ENCODE measurements at places on chromosomes 7 and 10.
A peak's percentile ranks its signal among the peaks of the same experiment; 100 is the strongest.

- peak overlapping the region; percentile 26 for H3K4me3 ChIP-seq
- H3K27ac ChIP-seq, result peak overlapping the region; percentile 59
- H3K27me3 ChIP-seq, result no peaks in the 10 kb centered on the region
- peak; percentile 66 for DNase-seq
- no peaks in the 10 kb centered on the region for H3K36me3 ChIP-seq
Observed at GRCh38 chr10:71888623-71889387, 37.8 kb upstream of the PSAP start.

GRCh38 chr10:37816290-37816689, 41.1 kb downstream of the ZNF248 start:
- H3K27me3 ChIP-seq, result no peaks in the 10 kb centered on the region
- H3K36me3 ChIP-seq, result no peaks in the 10 kb centered on the region
- no peak overlapping the region for H3K27ac ChIP-seq
- H3K4me1 ChIP-seq, result no peaks in the 10 kb centered on the region
- H3K4me3 ChIP-seq, result no peak overlapping the region

GRCh38 chr10:77400033-77400432, 237.6 kb downstream of the KCNMA1 start:
- DNase-seq, result no peak
- no peaks in the 10 kb centered on the region for H3K27me3 ChIP-seq
- H3K27ac ChIP-seq, result no peak overlapping the region
- no peaks in the 10 kb centered on the region for H3K36me3 ChIP-seq
- no peaks in the 10 kb centered on the region for H3K4me1 ChIP-seq

DNA sequence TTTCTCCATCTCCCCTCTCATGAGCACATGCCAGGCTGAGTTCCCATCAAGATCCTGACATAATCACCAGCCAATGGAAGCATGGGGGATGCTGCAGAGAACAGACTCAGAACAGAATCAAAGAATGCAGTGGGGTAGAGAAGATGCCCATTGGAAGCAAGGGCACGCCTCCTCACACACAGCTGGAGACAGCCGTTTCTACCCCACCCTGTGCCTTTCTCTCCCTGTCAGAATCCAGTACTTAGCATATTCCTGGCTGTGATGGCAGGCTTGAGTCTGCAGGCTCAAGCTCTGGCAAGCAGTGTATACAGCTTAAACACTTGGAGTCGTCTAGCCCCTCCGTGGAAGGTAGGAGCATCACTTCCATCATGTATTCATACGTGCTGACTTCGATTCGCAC, 867.9 kb downstream of the NRG3 start:
- no peaks in the 10 kb centered on the region for H3K27me3 ChIP-seq
- no peaks in the 10 kb centered on the region for H3K36me3 ChIP-seq
- no peaks in the 10 kb centered on the region for H3K4me1 ChIP-seq
- H3K4me3 ChIP-seq, result no peak overlapping the region

DNA sequence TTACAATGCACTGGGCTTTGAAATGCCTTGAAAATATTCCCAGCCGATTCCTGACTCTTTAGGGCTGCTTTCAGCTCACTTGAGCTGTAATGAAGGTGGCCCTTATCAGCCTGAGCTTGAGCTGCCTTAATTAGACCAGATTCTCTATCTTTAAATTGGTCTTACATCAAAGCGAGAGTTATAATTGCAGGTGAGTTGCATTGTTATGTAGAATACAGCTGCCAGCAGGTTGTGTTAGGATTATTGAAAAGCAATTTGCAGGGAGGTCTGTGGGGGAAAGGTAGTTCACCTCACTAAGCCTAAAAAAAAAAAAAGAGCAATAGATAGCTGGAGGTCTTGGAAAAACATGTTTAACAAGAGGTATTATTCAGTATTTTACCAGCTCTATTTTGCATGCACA, 142.2 kb upstream of the HABP2 start:
- H3K27ac ChIP-seq, result no peak overlapping the region
- DNase-seq, result no peak
- no peaks in the 10 kb centered on the region for H3K27me3 ChIP-seq
- H3K4me3 ChIP-seq, result no peak overlapping the region
- H3K4me1 ChIP-seq, result no peaks in the 10 kb centered on the region

DNA sequence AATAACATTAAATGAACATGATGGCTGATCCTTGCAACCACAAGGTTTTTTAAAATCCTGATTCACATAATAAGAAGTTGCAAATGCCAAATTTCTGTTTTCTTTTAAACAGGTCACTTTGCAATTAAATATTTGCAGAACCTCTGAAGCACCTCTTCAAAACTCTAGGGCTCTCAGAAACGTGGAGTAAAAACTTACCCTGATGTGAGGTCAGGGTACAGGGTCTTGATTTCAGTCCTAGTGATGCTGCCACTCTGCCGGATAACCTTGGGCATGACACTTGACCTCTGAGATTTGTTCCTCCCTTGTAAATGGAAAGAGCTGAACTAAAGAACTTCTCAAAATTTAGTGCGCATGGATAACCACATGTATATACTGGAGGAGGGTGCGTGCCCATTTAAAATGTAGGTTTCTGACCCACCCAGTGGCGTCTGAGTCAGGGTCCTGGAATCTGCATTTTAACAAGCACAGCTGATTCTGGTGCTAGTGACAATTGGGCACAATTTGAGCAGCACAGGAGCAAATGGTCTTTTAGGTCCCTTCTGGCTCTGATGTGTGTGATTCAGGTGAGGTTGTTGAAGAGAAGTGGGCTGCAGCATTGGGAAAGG, 35.5 kb upstream of the TNPO3 start:
- no peaks in the 10 kb centered on the region for H3K4me1 ChIP-seq
- no peaks in the 10 kb centered on the region for H3K36me3 ChIP-seq
- no peaks in the 10 kb centered on the region for H3K27me3 ChIP-seq
- no peak for DNase-seq
- no peak overlapping the region for H3K4me3 ChIP-seq

DNA sequence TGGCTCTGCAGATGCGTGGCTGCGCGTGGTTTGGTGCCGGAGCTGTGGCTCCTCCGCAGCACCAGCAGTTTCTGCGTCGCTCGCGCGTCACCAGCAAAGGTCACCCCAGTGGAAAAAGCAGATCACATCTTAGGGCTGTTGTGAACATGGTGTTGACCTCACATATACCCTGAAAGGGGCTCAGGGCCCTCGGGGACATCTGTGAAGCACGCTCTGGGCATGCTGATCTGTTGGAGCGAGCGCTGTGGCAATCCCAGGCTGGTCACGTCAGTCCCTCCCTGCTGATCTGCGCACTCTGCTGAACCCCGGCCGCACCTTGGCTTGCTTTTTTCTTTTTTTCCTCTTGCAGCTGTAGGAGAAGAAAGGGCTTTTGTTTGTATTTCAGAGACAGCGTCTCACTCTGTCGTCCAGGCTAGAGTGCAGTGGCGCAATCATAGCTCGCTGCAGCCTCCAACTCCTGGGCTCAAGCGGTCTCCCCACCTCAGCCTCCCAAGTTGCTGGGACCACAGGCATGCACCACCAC, 33.3 kb upstream of the AP5Z1 start:
- peak overlapping the region; percentile 93 for H3K27ac ChIP-seq
- no peaks in the 10 kb centered on the region for H3K27me3 ChIP-seq
- no peaks in the 10 kb centered on the region for H3K36me3 ChIP-seq
- no peak overlapping the region for H3K4me3 ChIP-seq
- peaks cover 8% of the 10 kb centered on the region for H3K4me1 ChIP-seq

DNA sequence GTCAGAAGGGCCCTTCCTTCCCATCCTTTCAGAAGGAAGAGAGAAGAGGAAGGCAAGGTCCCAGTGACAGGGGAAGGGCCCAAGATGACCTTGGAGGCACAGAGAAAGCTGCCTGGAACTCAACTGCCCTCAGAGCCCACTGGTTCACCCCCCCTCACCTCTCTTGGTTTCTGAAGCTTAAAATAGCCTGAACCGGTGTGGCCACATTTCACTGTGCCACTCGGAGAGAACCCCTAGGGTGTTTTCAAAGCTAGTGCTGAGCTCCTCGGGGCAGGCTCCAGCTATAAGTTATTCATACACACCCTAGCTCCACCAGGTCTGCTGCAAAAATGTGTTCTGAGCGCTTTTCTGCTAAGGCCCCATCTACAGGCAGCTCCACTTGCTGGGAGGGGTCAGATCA, 60.9 kb upstream of the ADRB1 start:
- H3K27ac ChIP-seq, result no peak overlapping the region
- no peak overlapping the region for H3K4me3 ChIP-seq
- no peaks in the 10 kb centered on the region for H3K4me1 ChIP-seq
- DNase-seq, result no peak
- H3K27me3 ChIP-seq, result no peaks in the 10 kb centered on the region

DNA sequence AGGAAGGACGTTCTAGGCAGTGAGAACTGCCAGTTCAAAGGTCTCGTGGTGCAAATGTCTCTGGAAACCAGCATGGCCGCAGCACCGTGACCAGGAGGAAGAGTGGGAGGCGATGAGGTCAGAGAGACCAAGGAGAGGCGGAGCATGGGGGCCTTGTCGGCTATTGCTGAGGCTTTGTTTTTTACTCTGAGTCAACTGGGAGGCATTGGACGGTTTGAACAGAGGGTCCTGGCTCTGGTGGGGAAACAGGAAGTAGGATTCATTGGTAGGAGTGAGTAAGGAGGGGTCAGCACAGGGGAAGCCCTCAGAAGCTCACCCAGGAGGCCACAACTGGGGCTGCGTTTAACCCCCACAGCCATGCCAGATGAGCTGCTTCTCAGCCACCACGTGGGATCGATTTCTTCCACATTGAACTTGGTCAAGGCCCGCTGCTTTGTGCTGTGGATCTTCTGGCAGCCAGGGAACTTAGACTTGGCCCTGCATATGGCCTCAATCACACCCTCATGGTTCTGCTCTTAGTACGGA, 22.2 kb upstream of the SH2B2 start:
- no peaks in the 10 kb centered on the region for H3K36me3 ChIP-seq
- no peak for DNase-seq
- H3K27ac ChIP-seq, result no peak overlapping the region
- H3K4me3 ChIP-seq, result no peak overlapping the region

- H3K4me3 ChIP-seq, result no peak overlapping the region
- DNase-seq, result no peak
- no peaks in the 10 kb centered on the region for H3K36me3 ChIP-seq
- H3K27ac ChIP-seq, result peak overlapping the region; percentile 78
- no peaks in the 10 kb centered on the region for H3K27me3 ChIP-seq
- H3K4me1 ChIP-seq, result peaks cover 5% of the 10 kb centered on the region
Observed at GRCh38 chr10:110836706-110837105, 35.0 kb upstream of the PDCD4 start.

DNA sequence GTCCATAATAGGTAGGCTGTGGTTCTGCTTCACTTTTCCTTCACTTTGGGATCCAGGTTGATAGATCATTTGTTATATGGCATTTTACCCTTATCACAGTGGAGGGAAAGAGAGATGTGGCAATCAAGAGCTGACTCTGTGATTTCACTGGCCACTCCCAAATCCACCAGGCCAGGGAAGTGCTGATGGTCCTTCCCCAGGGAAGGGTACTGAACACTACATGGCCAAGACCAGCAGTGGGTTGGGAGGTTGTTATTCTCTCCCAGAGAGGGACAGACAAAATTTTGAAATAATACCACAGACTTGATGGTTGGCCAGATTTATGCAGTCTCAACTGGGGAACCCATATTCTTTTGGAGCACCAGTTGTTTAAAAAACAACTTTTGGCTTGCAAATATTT, 102.5 kb downstream of the SND1 start:
- no peaks in the 10 kb centered on the region for H3K27me3 ChIP-seq
- no peak overlapping the region for H3K27ac ChIP-seq
- no peak for DNase-seq
- H3K36me3 ChIP-seq, result no peaks in the 10 kb centered on the region
- no peaks in the 10 kb centered on the region for H3K4me1 ChIP-seq

DNA sequence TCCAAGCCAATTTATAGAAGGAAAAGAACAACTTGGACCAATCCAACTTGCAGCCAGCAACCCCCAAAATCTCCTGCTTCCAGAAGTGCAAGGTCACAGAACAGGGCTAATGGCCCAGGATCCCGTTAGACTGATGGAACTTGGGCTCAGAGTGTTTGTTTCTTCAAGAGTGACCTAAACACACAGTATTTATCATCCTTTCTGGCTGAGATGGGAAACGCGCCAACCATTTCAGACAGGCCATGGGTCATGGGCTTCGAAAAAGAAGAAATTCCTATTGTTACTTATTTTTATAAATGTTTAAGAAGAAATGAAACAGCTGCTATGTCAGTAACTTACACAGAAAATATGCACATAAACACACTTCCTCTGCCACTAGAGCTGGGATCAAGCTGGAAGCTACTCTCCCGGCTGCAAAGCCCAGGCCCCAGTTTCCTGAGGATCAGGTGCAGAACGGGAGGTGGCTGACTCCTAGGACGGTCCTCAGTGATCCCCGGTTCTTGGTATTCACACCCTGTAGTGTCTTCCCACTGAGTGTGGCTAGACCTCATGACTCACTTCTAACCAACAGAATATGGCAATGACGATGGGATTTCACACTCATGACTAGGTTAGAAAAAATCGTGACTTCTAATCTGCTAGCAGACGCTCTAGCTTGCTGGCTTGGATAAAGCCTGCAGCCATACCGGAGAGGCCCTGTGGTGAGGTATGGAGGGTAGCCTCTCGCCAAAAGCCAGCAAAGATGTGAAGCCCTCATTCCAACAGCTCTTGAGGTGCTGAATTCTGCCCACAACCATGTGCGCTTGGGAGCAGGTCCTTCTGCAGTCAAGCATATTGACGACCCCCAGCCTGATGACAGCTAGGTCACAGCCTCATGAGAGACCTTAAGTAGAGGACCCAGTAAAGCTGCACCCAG, 60.2 kb downstream of the CHST15 start:
- no peaks in the 10 kb centered on the region for H3K4me1 ChIP-seq
- no peak overlapping the region for H3K27ac ChIP-seq
- no peaks in the 10 kb centered on the region for H3K36me3 ChIP-seq
- DNase-seq, result no peak

- H3K36me3 ChIP-seq, result no peaks in the 10 kb centered on the region
- H3K27me3 ChIP-seq, result no peaks in the 10 kb centered on the region
- no peak for DNase-seq
- H3K4me3 ChIP-seq, result no peak overlapping the region
- no peaks in the 10 kb centered on the region for H3K4me1 ChIP-seq
Observed at GRCh38 chr10:89861584-89862301, 160.4 kb downstream of the KIF20B start.

GRCh38 chr7:3995187-3995586, 686.9 kb upstream of the FOXK1 start:
- H3K4me3 ChIP-seq, result no peak overlapping the region
- H3K27me3 ChIP-seq, result no peaks in the 10 kb centered on the region
- no peak for DNase-seq
- H3K4me1 ChIP-seq, result no peaks in the 10 kb centered on the region
- H3K27ac ChIP-seq, result no peak overlapping the region

DNA sequence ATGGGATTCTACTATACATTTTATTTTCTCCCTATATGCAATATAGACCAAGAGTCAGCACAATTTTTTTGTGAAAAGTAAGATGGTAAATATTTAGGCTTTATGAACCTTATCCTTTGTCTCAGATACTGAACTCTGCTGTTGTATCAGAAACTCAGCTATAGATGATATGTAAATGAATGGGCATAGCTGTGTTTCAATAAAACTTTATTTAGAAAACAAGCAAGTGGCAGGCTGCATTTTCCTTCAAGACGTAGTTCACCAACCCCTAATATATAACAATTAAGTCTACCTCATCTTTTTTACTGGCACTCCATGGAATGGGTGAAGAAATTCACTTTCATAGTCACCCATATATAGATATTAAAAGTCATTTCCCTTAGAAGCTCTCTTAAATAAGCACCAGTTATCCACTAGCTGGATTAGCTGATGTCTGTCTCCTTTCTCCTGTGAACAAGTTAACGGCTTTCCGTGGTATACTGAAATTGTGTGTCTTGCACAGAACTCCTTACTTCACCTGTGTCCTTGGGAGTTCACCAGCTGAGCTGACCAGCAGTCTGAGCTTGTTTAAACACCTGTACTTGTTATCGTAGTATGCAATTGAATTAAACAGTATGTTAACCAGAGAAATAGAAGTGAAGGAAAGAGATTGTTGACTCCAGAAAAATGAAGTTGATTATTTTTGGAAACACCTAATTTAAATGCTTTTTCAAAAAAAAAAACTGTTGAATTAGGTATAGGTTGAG, 770.6 kb downstream of the KCNMA1 start:
- no peaks in the 10 kb centered on the region for H3K4me1 ChIP-seq
- DNase-seq, result no peak
- H3K27me3 ChIP-seq, result no peaks in the 10 kb centered on the region
- H3K4me3 ChIP-seq, result no peak overlapping the region
